ENCODE measurements at places on chromosomes 11 and 22.

DNA sequence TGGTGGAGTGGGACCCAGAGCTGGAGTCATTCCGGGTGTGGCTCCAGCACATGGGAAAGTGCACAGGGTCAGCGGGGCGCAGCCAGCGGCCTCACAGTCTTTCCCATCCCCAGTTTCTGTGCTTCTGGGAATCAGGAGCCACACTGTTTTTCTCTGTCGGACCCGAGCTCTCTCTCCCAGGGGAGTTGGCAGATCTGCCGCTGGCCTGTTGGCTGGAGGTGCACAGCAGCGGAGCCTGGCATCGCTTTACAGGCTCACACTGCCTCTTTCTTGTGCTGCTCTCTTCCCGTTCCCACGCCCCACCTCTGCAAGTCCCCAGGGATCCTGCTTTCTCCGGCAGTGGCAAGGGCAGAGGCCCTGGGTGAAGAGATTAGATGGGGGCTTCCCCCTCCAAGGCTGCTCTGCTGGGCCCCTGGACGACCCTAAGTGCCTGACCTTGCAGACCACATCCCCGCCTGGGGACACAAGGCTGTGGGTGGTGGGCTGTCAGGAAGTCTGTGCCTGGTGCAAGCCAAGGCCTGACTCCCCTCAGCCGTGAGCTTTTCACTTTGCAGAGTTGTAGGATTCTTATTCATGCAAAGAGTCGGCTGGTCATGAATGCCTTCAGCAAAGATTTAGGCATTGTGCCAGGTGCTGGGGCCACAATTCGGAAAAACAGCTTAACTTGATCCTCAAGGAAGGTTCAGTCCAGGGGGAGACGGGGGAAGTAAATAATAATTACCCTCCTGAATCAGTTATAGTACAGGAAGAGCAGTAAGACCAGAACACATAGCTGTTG is 116.3 kb downstream of the TIMP3 start:
- DNase-seq = no peak

DNA sequence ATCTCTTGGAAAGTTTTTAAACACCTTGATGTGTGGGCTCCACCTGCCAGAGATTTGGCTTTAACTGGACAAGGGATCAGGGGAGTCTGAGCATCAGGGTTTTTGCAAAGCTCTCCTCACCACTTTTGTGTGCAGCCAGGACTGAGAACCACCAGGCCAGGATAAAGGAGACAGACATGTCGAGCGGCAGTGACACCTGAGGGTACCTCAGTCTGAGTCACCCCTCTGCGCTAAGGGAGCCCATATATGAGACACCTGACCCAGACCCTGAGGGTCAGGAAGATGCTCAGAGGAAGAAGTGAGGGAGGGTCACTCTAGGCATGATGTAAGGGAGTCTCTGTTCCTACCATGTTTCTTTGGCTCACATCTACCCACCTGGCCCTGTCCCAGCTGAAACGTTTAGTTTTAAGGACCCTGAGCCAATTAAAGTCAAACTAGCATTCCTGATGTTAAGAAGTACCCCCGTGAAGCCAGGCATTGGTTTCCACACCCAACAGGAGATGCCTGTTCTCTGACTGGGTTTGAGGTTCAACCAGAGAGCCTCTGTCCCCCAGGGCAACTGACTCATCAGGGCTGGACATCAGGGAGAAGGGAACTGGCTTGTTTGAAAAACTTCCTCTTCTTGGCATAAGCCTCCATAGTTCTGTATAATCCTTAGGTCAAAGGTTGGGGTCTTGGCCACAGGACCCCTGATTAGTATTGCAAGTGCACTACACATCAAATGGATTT is 72.4 kb upstream of the BIRC3 start:
- DNase-seq = no peak

DNA sequence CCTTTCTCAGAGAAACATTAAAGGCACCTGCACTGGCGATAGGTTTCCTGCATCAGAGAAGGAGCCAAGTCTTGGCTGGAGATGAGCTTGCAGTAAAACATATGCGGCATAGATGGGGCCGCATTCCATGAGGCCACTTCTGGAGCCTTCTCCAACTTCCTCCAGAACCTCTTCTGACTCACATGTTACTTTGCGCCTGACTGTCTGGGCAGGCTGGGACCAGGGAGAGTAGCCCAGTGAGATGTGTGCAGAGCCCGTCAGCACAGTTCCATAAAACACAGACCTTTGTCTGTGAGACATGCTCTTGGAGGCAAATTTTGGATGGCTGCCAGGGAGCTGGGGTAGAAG is 55.4 kb upstream of the BID start:
- no peak for DNase-seq

DNA sequence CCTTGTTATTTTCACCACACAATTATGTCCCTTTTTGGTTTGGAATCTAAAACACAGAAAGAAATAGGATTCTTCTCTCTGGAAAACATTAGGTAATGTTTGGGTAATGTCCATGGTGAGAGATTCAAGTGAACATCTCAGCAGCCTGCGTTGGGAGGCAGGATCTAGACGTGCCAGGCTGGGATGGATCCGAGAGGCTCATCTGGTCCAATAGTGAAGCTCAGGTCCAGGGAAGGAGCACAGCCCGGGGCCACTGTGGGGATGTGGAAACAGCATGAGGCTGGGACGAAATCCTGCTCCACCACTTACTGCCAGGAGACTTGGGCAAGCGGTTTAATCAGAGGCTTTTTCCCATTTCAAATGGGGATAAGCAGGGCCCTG is 109.9 kb downstream of the CSNK2A3 start:
- no peak for DNase-seq

- peak; percentile 71 for DNase-seq
Observed at GRCh38 chr22:42270176-42270509, 310 bp downstream of the TCF20 start.

- no peak for DNase-seq
Observed at GRCh38 chr11:111269146-111269868, 23.8 kb downstream of the POU2AF2 start.

GRCh38 chr11:128857341-128857740 is 9.8 kb downstream of the KCNJ1 start:
- no peak for DNase-seq

GRCh38 chr11:94450048-94450447 is 43.6 kb downstream of the MRE11 start:
- no peak for DNase-seq

DNA sequence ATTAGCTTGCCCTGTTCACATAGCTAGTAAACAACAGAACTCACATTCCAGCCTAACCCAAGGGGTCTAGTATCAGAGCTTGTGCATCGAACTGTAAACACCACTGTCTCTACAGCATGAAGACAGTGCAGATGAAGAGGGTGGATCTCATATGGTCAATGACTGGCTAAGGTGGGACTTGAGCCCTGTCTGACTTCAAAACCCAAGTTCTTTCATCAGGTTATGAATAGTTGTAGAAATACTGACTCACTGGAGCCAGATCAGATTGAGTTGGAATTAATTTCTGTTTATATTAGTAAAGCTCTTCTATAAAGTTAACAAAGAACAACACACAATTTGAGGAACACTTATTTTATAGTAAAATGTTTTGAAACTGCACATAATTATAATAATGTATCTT is 161.7 kb upstream of the ARHGAP20 start:
- no peak for DNase-seq

- no peak for DNase-seq
Observed at GRCh38 chr22:17242641-17243040, 23.4 kb upstream of the ADA2 start.

GRCh38 chr22:20022978-20023613 is 2.2 kb downstream of the TANGO2 start:
- DNase-seq = no peak

DNA sequence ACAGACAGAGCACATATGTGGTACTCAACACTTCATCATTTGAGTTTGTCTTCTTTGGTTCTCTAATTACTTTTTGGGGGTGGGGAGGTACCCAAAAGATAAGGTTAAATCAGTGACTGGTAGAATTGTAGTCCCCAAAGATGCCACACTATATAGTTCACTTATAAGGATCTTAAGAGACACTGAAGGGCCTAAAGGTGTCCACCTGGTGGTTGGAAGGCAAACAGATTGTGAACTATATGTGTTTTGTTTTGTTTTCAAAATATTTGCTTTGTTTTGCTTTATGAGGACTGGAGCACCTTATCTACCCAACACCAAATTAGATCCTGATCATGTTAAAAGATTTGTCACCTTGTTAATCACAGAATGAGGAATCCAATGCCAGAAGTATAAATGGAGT is 136.1 kb downstream of the DCDC1 start:
- DNase-seq = no peak

- DNase-seq = no peak
Observed at GRCh38 chr11:80083531-80083951, 642.7 kb upstream of the TENM4 start.

DNA sequence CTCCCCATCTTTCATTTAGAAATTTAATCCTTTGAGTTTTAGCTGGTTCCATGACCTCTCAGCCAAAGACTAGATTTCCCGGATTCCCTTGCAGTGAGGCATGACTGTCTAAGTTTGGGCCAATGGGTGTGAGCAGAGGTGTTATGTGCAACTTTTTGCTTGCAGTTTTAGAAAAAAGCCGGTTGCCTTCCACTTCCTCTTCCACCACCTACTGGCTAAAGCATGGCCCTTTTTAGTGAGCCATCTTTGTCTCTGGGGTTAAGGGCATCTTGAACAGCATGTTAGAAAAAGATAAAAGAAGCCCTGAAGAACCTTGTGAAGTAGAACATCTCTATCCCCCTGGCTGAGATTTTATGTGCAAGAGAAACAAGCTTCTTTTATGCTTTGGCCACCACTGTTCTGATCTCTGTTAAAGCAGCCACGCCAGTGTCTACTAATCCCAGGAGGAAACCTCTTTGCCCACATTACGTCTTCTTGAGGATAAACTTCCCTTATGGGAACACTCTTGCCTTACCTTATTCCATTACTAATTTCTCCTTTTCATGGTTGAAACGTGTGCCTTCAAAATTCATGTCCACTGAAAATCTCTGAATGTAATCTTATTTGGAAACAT is 279.9 kb downstream of the TENM4 start:
- DNase-seq = no peak

- peak; percentile 36 for DNase-seq
Observed at GRCh38 chr11:10743354-10744000, 7.6 kb upstream of the CTR9 start.

DNA sequence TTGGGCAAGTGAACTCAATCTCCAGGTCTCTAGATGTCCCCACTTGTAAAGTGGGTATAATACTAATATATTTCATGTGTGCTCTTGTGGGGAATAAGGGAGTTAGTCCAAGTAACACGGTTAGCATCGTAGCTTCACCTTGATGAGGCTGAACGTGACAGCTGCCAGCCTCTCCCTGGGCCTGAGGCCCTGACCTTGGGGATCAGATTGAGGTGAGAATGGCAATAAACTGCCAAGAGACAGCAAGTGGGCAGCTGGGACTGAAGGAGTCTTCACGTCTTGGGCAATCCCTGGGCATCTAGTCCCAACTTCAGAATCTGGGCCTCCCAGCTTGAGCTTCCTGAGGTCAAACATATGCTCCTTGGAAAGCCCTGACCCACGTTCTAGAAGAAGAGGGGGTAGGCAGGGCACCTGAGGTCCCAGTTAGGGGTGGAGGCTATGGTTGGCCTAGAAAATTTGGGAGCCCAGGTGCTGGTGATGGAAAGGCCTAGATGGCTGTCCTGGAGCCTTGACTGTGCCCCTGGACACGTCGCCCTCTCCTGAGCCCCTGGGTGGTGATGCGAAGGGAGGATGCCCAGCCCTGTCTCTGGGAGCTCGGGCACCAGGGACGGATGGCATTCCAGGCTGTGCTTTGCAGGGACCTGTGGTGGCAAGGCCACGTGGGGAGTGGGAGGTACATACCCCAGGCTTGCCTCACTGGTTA is 23.4 kb downstream of the ADAMTS15 start:
- no peak for DNase-seq

DNA sequence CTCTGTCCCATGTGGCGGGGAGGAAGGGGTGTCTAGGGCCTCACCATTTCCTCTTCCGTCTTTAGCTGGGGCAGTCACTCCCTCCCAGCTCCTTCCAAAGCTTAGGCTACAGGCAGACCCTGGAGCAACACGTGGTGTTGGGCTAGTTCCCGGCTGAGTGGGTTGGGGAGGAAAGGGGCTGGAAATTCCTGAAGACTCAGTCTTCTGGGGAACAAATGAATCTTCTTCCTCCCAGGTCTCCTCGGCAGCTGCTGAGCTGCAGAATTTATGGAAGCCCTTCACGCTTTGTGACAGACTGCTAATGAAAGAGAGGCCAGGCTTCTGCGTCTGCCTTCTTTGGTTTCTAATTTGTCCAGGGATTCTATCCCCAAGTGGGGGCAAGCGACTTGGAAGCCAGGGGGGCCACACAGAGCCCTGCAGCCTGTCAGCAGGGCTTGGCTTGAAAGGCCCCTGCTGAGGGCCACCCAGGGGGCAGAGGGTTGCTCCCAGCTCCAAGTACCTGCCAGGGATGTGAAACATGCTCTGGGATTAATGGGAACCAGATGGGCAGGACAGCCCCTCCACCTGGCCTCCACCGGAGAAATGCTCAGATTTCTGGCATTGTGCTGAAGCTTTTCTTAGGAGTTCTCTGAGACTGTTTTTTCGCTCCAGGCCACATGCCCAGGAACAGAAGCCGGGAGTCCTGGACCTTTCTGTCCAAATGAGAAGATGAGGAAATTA is 123.1 kb downstream of the PKNOX2 start:
- no peak for DNase-seq

DNA sequence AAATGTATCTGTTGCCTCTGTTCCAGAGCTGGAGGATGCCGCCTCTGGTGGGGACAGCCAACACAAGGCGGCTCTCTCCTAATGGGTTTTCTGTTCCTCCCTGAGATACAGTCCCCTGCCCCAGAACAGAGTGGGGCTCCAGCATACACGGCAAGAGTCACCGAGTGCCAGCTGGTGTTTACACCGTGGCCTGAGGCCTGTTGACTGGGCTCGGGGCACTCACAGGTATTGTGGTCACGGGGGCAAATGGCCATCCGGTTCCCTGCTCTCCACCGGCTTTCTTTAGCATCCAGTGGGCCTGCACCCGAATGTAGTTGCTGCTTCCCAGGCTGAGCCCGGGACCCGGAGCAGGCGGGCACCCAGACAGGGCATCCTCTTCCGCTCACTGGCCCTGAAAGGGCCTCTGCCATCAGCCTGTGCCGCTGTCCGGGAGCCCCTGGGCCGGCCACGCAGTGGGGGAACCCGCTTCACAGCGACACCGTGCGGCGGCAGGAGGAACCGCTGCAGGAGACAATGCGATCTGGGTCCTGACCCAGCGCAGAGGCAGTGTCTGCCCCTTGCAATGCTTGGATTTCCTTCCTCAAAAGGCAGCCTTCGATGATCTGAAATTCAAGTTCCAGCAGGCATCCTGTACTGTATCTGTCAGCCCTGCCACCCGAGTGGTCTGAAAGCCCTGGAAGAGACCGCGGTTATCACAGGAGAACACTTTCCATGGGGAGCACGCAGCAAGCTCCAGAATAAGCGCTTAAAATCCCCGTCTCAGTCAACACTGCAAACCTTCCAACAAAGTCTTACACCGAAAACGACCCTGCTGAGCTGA is 859 bp upstream of the KRTAP5-5 start:
- DNase-seq = peak; percentile 70

GRCh38 chr11:131248588-131248987 is 121.8 kb upstream of the NTM start:
- no peak for DNase-seq

- DNase-seq = no peak
Observed at GRCh38 chr22:24497841-24498258, 2.7 kb downstream of the UPB1 start.

GRCh38 chr22:25680956-25681355 is 61.0 kb upstream of the MYO18B start:
- DNase-seq = no peak

GRCh38 chr11:47861728-47862127 is 13.6 kb upstream of the NUP160 start:
- no peak for DNase-seq

GRCh38 chr11:44399968-44400367 is 90.0 kb upstream of the ALX4 start:
- DNase-seq = no peak

- DNase-seq = no peak
Observed at GRCh38 chr22:46490538-46490937, 46.9 kb downstream of the CELSR1 start.

Measured in activated T-cell treated with anti-CD3 and anti-CD28 coated beads, Interleukin-2, amount 50 U/mL, for 48 hours (primary cell).